ENCODE measurements at places on chromosomes 12 and 14.
A peak's percentile ranks its signal among the peaks of the same experiment; 100 is the strongest.

- DNase-seq: peak; percentile 9
These were observed 16.1 kb downstream of the FSCB start for GRCh38 chr14:44490966-44491365.

- no peak for DNase-seq
These were observed 29.5 kb upstream of the TMPO start for GRCh38 chr12:98485792-98486340.

- DNase-seq: peak; percentile 88
These were observed 212.8 kb downstream of the CACNA1C start for GRCh38 chr12:2265461-2266167.

- DNase-seq: no peak
These were observed 139.9 kb downstream of the GRIP1 start for GRCh38 chr12:66538970-66539369.

DNA sequence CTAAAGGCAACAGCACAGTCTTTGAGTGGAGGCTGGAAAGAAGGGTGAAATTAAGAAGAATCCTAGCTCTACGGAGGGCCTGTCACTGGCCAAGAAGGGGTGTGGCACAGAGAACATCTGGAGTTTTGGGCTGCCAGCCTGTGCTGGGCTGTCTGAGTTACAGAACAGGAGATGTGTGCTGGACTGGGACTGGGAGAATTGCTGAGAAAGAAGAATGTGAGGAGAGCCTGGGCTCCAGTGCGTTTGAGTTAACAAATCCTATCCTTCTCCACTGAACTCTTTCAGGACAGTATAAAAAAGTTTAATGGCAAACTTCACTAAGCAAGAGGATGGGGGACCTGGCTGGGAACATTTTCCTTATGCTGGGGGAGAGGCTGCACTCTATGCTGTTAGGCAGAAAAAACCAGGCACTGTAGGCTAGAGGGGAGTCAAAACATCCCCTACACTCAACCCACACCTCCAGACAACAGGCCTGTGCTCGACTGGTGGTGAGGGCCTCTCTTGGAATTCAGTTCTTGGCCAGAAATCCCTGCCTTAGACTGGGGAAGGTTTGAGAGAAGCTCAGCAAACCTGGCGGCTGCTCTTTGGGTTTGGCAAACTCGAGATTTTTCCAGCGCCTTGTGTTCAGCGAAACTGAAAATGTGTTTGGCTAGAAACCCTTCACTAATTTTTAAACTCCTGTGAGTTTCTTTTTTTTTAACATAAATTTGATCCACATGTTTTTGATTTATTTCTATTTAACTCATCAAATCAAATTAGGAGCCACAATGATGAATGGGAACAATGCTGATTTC, 217.3 kb downstream of the MON2 start:
- peak; percentile 91 for DNase-seq

GRCh38 chr12:45987340-45987727, 3.0 kb downstream of the SCAF11 start:
- no peak for DNase-seq

DNA sequence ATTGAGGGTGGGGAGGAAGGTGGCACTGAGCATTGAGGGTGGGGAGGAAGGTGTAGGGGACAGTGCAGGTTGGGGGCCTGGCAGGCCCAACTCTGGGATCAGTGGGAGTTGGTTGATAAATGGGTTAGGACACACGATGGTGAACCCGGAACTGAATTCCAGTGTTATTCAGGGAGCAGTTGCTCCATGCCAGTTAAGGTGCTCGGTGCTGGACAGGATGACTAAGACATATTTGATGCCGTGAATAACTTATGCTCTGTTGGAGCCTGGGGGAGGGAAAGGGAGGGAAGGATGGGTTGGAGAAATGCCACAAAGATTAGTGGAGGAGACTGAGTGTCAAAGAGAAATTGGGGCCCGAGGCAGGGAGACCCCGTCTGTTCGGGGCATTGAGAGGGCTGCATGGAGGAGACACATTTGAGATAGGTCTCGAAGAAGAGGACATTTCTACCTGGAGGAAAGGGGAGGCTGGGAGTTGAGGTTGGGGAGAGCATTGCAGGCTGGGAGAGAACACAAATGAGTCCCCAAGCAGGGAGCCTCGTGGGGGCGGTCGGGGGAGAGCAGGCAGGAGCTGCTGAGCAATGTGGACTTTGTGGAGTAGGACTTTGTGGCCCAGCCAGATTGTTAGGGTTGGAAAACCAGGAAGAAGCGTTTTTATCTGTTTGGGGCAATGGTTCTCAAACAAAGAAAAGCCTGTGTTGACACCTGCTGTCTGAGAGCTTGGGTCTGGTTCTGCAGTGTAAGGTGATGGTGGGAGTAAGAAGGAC, 65.3 kb downstream of the IQSEC3 start:
- peak; percentile 8 for DNase-seq

- DNase-seq: no peak
These were observed 31.9 kb downstream of the NOPCHAP1 start for GRCh38 chr12:105018012-105018411.

DNA sequence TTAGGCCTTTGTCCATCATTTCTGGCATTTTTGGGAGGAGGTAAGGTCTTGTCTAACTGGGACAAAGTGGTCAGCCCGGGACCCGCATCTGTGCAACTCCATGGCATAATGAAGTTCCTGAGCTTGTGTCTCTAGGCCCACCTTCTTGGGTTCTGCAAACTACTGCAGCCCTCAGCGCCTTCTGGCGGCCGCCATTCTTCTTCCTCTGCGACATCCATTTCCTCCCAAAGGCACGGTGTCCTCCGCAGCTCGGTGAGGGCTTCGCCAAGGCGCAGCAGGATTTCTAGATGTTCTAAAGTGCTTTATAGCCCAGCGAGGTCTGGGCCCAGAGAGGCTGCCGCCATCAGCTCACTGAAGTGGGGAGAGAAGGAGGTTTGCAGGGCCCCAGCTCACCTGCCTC, 134.4 kb upstream of the OR4E1 start:
- DNase-seq: no peak

DNA sequence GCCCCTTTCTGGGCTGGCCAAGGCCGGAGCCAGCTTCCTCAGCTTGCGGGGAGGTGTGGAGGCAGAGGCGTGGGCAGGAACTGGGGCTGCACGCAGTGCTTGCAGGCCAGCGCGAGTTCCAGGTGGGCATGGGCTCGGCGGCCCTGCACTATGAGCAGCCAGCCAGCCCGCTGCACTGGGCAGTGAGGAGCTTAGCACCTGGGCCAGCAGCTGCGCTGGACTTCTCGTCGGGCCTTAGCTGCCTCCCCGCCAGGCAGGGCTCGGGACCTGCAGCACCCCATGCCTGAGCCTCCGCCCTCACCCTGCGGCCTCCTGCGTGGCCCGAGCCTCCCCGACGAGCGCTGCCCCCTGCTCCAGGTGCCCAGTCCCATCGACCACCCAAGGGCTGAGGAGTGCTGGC, 42.0 kb downstream of the TMTC2 start:
- DNase-seq: no peak

GRCh38 chr12:15532364-15532977, 210.2 kb downstream of the PTPRO start:
- DNase-seq: peak; percentile 79

- no peak for DNase-seq
These were observed 7.9 kb upstream of the TMBIM6 start for GRCh38 chr12:49733219-49734017.

GRCh38 chr12:89215196-89215595, 137.1 kb downstream of the DUSP6 start:
- DNase-seq: no peak

DNA sequence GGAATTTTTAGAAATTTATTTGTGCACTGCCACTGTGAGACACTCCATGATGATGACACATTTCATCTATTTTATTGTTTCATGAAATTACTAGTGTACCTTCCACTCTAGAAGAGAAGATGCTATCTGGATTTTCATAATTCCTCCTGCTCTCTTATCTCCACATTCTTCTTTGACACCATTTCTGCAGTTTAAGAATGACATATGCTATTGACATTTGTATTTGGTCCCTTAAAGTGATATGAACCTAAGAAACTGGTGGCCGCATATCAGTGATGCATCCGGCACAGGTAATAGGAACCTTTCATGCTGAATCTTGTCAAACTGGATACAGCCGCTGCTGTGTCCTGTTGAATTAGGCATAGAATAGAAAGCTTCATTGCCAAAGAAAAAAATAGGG, 696.3 kb downstream of the TMEM121 start:
- DNase-seq: no peak

DNA sequence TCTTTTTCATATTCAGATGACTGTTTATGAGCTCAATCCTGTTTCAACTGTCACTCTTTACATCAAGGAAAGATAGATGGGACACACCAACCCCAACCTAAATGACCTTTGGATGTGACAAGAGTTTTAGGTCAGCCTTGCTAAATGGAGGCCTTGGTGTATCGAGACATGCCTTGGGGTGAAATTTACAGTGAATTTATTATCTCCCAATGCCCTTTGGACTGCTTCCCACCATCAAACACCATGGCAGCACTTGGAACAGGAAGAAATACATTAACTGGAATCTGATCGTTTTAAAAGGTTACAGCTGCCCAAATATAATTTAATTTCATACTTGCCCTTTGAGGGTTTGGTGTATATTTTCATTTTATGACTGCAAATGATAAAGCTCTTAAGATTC, 327.6 kb downstream of the SOX5 start:
- no peak for DNase-seq

- no peak for DNase-seq
These were observed 1054.3 kb downstream of the VRK1 start for GRCh38 chr14:97851428-97851995.

DNA sequence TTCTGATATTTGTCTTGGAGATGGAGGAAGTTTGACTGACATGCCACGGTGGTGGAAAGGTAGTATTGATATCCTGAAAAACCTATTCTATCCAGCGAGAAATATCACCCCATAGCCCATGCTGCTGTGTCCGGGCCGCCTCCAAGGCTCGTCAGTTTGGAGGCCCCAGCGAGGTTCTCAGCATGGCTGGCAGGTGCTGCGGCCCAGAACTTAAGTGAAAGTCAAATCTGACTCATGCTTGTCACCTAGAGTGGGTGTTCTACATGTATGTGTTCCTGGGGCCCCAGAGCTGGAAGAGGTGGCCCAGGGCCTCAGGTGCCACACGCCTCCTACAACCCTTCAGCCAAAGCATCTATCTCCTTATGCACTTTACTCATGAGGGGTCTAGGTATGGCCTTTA, 92.9 kb downstream of the GCH1 start:
- DNase-seq: no peak
